Stimulated activated CD4-positive, alpha-beta T cell treated with anti-CD3 and anti-CD28 coated beads, Interleukin-1b, Interleukin-23, amount 100 ng/mL, for 1 hour (primary cell): ENCODE measurements at places on chromosomes 13 and 19.

DNA sequence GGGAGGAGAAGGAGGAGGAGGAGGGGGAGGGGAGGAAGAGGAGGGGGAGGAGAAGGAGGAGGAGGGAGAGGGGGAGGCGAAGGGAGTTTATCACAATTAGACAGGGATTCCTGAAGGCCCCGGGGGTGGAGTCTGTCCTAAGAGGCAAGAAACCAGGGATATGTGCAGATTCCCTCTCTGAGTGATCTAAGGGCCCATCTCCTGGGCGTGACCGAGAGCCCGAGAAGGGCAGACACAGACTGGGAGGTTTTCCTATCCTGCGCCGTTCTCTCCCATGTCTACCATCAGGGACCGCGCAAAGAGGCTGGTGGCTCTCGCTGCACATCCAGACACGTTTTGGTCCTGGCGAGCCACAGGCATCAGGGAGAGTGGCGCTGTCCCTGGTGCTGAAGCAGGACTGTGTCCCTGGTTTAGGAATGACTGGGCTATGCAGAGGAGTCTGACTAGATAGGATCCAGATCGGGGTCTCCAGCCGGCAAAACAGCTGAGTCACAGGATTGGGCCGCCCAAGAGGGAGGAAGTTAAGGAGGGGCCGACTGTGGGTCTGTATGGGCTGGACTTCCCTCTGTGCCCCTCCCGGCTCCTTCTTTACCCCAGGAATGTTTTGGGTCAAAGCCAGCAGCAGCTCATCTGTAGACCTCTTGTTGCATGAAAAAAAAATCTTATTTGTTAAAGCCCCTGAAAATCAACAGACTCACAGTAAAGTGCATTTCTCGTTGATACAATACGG lies 17.9 kb upstream of the ZNF175 start:
- no peak for DNase-seq

DNA sequence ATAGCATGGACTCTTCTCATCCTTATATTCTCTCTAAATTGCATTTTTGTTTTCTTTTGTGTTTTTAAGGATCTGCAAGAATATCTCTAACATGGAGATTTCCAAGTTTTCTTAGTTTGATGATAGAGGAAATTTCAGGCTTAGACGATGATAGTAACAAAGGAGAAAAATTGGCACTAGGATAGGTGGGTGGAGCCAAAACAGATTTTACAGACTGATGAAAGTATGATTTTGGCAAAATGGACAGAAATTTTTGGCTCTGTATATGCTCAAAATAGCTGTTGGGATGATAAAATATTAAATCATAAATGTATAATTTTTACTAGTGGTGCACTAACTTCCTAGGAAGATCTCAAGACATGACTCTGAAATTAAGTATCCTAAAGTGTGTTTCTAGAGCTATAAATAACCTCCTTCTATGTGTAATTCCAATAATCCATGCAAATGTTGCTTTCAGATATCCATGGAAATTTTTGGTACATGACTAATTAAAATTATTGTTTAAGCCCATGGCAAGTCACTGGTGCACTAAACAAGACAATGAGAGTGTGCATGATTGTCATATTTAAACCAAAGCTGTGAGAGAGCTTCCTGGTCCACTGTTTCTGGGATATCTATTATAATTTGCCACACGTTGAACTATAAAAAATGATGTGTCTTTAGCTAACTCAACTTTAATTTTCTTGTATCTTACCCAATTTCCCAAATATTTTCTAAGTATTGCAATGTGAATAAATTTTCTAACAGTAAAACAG lies 55.8 kb upstream of the NBEA start:
- no peak for DNase-seq

DNA sequence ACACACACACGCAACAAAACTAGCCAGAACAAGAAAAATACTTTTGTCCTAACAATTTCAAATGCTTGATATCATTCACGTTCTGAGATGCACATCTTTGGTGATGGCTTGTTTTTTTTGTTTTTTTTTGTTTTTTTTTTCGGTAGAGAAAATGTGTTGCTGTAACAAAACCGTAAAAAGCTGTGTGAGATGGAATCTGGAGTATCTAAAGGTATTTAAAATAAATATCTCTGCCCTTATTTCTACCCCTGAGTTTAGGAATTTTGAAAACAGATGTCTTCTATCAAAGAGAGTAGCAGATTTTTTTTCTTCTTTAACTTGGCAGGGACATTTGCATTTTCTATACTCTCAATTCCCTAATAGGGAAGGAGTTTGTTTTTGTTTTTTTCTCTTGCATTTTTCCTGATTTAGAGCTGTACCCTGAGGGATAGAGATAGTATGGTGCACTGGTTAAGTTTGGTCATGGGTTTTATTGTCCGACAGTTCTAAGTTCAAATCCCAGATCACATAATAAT lies 446.6 kb downstream of the KLF5 start:
- no peak for DNase-seq

GRCh38 chr19:18418483-18419194 lies 559 bp upstream of the SSBP4 start:
- DNase-seq = no peak

GRCh38 chr13:24985896-24986295 lies 110.0 kb upstream of the PABPC3 start:
- no peak for DNase-seq

DNA sequence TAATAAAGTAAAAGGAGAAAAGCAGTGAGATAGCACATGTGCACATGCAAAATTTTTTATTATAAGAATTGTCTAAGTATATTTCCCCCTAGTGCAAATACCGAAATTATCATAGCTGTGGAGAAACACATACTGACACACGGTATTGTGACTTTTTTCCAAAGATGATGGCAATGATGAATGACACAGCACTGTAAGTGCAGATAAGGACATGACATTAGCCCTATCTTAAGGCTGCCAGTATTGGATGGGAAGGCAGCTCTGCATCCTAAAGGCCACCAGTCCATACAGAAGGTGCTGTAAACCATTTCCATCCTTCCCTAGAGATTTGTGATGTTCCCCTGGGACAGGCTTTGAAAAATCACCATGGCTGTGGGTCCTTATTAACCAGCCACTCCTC lies 11.5 kb upstream of the MICU2 start:
- no peak for DNase-seq

DNA sequence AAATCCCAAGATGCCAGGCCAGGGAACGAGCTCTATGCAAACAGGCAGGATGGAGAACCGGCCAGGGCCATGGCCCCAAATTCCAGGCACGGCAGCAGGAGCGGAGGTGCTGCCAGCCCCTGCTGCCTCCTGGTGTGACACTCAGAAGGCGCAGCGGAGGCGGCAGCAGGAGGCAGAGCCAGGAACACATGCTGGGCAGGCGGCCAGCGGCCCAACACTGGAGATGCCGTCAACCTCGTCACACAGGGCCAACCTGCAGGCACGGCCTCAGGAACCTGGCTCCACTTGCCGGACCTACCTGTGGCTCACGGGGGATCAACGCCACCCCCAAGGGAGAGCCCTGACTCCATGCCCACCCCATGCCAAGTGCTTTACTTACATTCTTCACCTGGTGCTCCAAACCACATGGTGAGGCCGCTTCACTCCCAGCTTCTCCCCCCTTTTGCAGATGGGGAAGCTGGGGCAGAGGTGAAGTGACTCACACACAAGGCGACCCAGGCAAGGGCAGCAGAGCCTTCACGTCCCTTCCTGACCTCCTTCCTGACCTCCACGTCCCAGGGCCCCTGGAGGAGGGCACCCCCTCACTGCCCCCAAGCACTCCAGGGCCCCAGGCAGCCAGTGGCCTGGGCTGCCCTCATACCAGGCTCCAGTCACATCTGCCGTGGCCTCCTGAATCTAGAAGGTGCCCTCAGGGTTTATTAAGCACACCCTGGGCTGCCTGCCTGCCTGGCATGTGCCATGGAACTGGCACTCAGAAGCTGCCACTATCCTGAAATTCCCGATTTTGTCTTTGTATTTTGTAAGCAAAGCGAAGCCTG lies 43.5 kb downstream of the GGACT start:
- DNase-seq = no peak

DNA sequence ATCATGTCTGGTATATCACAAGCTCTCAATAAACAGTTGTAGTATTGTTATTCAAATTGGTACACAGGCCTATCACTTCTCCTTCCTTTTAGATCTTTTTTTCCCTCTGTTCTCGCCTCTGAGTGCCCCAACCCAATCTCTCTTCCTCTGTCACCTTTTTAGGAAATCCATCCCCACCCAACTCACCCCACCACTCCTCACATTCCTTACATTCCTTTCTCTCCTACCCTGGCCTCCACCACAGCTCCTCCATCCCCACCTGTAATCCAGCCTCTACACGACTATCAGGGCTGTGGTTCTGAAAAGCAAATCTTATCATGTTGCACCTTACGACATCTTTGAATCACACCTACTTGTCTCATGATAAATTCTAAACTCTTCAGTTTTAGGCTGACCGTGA lies 545.4 kb upstream of the GPC6 start:
- no peak for DNase-seq

- no peak for DNase-seq
Observed at GRCh38 chr13:44557986-44558385, 18.1 kb downstream of the TSC22D1 start.
